ENCODE measurements at places on chromosomes 16 and 17.

- no peak for DNase-seq
Measured at GRCh38 chr16:57572978-57573728, 30.7 kb downstream of the ADGRG5 start.

DNA sequence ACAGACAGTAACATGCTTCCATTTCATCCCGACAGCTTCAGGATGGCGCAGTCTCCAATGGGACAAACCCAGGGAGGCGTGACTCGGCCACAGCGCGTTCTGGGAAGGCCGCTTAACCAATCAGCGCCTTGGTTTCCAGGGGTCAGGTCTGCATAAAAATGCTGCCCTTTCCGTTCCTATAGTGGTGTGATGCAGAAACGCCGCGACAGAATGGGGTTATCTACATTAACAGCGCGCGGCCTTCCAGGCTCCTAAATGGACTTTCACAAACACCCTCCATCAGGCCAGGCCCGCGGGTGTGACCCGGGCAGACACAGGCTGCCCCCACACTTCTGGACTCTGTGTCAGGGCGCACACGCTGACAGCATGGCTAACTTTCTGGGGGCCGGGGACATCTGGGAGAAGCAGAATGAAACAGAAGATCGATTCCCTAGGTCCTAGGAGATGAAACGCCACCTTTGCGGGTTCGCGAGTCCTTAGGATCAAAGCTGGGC, 792 bp downstream of the TMEM231 start:
- peak; percentile 17 for DNase-seq

- peak; percentile 24 for DNase-seq
Measured at GRCh38 chr17:42798383-42799380, at the start of the genes CNTD1 and COA3. TSS of gene CNTD1 (plus strand) at chr17:42798861. CDS start at chr17:42799068, 207 bp downstream. TSS of gene COA3 (minus strand) at chr17:42798704. CDS start at chr17:42798681, 23 bp downstream.

GRCh38 chr17:38464251-38464722, 36.0 kb downstream of the ARHGAP23 start:
- DNase-seq: no peak

DNA sequence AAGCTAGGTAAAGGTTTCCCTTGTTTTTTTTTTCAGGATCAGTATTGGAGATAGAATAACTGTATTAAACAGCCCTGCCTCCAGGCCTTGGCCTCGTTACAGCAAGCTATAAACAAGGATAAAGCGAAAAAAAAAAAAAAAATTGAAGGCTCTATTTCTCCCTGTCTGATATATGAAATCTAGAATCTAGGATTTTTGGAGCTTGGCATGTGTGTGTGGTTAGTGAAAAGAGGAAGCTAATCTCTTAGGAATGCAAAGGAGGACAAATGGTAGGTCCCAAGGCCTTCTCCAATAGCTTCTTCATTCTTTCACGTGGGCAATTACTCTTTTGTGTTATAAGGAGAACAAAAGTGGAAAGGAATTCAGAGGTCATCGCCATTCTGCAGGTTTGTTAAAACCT, 470.3 kb downstream of the TMEM114 start:
- DNase-seq: no peak

DNA sequence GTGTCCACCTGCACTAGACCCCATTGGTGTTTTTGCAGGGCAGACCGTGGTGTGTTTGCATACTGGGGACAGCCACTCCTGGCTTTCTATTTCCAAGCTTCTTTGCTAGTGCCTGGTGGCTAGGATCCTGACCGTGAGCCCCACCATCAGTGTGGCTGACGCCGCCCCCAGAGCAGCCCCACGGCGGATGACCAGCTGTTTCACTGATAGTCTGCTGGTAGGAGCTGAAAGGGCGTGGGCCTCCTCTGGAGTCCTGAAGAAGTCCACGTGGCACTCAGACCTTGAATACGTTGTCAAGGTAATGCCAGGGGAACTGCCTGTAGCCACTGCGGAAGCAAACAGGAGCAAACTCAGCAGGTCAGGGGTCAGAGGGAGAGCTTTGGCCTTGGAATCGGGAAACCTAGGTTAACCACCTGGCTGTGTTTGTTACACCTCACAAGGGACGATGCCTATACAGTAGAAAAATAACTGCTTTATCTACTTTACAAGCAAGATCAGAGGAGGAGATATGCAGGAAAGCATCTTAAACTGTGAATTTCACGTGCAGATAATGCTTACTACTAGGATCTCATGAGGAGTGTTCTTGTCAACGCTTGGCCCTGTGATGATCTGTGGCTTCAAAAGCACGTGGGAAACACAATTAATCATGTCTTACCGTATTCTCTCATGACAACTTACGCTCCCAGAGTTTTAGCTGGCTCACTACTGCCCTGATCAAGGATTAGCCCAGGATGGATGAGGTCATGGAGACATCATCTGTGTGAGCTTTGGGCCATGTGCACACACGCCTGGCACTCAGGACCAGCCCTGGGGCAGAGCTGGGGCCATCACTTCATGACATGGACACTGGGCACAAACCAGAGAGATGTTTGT, 30.3 kb downstream of the ALDH3A2 start:
- no peak for DNase-seq

DNA sequence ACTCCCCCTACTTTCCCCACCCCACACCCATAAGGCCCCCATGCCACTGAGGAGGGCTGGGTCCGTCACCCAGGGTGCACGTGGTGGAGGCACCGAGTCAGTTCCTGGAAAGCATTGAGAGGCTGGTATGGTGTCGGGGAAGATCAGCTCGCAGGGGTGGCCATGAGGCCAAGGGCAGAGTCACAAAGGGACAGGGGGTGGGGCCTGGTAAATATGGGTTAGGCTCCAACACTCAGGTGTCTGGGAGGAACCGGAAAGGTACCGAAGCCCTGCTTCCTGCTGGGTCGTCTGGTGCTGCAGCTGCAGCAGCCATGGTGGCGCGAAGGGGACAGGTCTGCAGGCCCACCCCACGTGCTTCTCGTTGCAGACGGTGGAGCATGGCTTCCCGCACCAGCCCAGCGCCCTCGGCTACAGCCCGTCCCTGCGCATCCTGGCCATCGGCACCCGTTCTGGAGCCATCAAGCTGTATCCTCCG, 30.2 kb downstream of the LLGL2 start:
- no peak for DNase-seq

- DNase-seq: no peak
Measured at GRCh38 chr17:43745541-43745940, 13.1 kb downstream of the SOST start.

DNA sequence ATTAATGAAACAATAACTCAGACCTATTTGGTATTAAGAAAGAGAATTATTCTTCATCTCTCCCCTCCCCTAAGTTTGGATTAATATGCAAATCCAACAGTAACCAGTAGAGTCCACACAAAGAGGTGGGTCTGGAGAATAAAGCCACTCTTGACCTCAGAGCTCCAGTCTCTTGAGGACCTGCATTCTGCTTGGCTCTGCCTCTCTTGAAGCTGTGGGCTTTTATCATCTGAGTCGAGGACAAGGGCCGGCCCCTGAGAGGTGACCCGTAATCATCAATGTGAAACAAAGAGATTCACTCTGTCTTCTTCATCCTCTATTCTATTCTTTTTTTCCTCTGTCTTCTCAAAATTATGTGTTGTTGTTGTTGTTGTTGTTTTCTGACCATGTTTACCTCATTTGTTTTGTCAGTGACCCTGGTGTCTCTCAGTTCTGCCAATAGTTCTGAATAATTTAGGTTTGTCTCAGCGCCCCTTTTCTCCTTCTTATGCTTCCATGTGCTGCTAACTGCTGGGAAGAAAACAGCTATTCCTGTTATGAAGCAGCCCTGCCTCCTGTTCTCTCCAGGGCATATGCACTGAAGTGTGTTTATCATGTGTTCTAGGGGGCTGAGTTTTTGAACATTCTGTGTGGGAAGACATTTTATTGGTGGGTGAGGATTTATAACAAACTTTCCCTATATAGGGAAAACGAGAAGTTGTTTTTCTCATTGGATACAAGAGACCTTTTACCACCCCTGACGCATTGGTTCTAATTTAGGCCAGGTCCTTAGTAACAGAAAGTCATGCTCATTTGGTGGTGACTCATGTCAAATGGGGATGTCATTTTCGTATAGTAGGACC, 135.8 kb downstream of the TRIM37 start:
- DNase-seq: no peak
